ENCODE measurements at places on chromosomes 3 and 15. TPM values are rescaled to one million over a fixed set of nuclear protein-coding genes. Genes with fewer than 3 reads are reported as not detected.

- no peak for DNase-seq
These were observed 6.1 kb downstream of the CRTAP start for GRCh38 chr3:33119891-33120290.

DNA sequence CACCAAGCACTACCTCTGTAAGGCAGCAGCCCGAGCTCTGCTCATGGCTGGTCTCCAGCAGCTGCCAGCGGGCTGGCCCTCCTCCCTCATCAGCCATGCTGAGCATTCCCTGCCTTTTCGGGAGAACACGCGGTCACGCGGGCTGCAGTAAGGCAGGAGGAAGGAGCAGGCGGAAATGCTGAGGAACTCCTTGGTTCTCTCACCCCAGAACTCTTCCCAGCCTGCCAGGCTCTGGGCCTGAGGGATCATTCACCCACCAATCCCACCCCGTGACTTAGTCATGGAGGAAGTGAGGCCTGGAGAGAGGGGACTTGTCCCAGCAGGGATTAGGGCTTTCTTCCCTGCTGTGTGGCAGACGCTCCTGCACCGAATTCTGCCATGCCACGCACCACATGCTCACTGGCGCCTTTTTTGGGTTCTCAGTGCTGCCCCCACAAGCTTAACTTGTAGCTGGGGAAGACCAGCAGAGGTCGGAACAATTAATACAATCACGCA, 42.9 kb upstream of the RPL32 start:
- DNase-seq, result no peak

DNA sequence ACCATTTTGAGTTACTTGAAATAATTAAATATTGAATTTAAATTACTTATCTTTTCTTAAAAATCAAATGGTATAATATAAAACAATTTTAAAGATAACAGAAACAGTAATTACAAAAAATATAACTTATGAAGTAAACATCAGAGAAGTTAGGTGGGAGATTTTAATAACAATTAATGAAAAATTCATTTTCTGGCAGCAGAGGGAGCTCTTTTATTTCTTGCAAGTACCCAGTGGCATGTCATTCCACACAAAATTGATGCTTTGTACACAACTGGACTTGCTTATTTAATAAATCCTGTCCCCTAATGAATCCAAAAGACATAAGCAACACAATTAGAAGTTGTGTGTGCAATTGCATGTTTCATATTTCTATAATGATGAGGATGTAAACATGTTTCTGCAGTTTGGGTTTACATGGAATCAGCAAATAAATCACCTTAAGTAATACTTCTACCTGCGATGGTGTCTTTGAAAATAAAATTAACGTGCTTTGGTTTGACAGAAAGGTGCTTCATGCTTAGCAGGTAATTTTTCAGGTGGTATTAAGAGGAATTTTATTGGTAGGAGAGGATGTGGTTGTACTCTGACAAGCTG, 861.3 kb downstream of the ZPLD1 start:
- DNase-seq, result peak; percentile 33

DNA sequence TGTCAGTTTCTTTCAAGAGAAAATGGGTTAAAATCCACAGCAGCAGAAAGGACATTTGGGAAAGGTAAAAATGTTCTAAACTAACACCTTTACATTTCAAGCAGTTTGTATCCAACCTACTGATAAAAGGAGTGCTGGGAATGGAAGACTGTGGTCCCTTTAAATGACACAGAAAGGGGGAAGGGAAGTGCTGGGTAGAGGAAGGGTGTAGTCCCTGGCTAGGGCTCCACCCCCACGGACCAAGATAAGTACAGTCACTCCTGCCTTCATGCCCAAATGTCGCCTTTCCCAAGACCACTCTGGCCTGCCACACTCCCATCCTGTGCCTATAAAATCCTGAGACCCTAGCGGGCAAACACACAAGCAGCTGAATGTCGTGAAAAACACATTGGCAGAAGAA, 350.9 kb upstream of the POU1F1 start:
- no peak for DNase-seq

- peak; percentile 84 for DNase-seq
These were observed 47.9 kb downstream of the PIK3CA start for GRCh38 chr3:179196098-179196497.

- peak; percentile 82 for DNase-seq
These were observed 3.1 kb downstream of the OXSR1 start for GRCh38 chr3:38168151-38169026.

DNA sequence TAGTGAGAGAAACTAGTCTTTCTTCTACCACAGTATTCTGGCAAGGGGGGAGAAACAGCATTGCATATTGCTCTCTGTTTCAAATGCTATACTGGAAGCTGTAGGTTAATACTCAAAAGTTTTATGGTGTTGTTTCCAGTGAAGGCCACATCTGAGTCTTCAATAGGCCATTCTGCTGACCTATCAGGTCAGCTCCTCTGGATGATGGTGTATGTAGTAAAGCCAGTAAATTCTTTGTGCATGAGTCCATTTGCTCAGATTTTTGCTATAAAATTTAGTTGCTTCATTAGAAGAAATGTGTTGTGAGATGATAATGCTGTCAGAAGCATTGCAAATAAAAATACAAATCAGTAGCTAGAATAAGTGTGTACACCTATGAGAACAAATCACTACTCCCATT, 64.9 kb upstream of the RBMS3 start:
- DNase-seq, result peak; percentile 26

The CHRFAM7A gene
- 2.4 TPM for total RNA-seq

Measured in M059J (cell line).